ENCODE measurements at places on chromosomes 5 and 9. TPM values are rescaled to one million over a fixed set of nuclear protein-coding genes. Genes with fewer than 3 reads are reported as not detected.

IFNA21 gene
- not detected for total RNA-seq

PCDHAC1 gene
- total RNA-seq: 1.7 TPM

TMEM252 gene
- not detected for total RNA-seq

SLC46A2 gene
- not detected for total RNA-seq

ARID3C gene
- not detected for total RNA-seq

DNA sequence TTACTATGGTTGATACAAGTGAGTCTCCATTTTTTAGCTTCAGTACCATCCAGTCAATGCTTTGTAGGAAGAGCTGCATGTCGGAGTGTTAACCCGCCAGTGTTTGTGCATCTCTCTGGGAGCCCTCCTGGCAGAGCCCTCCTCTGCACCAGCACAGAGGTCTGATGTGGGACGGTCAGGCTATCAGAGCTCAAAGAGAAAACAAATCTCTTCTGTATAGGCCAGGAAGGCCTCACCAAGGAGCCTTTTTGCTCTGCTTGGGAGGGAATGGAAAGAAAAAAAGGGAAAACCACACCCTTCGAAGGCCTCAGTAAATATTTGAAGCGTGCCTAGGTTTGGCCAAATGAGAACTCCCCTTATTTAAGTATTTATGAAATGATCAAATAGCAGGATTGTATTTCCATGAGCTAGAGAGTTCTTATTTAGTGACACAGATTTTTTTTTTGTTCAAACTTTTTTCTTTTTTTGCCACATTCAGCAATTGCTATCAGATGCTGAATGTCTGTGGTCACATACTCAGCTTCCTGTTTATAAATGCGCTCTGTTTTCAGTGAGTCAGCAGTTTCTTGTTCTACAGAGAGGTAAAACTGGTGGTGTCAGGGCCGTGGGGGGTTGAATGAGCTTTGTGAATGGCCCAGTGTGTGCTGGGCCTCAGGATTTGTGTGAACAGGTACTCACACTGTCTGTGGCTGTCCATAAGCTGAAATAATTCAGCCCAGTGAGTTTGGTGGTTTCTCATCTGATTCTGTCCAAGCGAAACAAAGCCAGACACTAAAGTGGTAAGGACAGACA is 226.6 kb downstream of the SNX18 start:
- no peak overlapping the region for H3K27ac ChIP-seq
- H3K4me1 ChIP-seq: no peaks in the 10 kb centered on the region
- H3K4me3 ChIP-seq: no peak overlapping the region
- no peaks in the 10 kb centered on the region for H3K36me3 ChIP-seq

- peak within 1 kb of the TSS; percentile 59 for H3K4me3 ChIP-seq
- no peaks in the 10 kb centered on the region for H3K27me3 ChIP-seq
- no peaks in the 10 kb centered on the region for H3K36me3 ChIP-seq
- peak within 1 kb of the TSS; percentile 97 for H3K27ac ChIP-seq
- DNase-seq: peak; percentile 88
- peaks cover 27% of the 10 kb centered on the region for H3K4me1 ChIP-seq
Observed at GRCh38 chr9:37575921-37576721, at the start of gene FBXO10. Gene FBXO10 (minus strand): TSS chr9:37576380. CDS start chr9:37541768, 34,612 bp downstream.

DNA sequence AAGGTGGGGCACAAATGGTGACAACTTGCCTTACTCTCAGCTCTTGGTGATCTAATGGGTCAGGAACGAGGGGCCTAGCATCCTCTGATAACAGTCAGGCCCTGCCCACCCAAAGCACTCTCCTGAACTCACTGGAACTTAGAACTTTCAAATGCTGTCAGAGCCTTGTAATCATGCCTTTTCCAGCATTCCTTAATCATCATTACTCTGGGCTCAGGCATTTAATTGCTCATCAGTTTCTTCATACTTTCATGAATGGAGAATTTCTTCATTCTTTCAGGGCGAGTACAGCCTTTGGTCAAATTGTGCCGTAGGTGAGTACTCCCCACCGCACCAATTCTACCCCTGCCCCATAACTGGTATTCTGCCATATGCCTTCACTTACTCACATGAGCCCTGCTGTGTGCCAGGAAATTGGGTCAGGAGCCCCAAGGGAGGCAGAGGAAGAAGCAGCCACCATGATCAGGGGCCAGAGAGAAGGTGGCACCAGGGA is 30.2 kb upstream of the DUSP1 start:
- peak overlapping the region; percentile 87 for H3K27ac ChIP-seq
- H3K27me3 ChIP-seq: no peaks in the 10 kb centered on the region
- no peaks in the 10 kb centered on the region for H3K36me3 ChIP-seq
- DNase-seq: no peak
- H3K4me3 ChIP-seq: no peak overlapping the region

GRCh38 chr5:101425339-101425859 is 522.3 kb upstream of the ST8SIA4 start:
- no peak overlapping the region for H3K4me3 ChIP-seq
- no peaks in the 10 kb centered on the region for H3K4me1 ChIP-seq
- no peaks in the 10 kb centered on the region for H3K36me3 ChIP-seq

DNA sequence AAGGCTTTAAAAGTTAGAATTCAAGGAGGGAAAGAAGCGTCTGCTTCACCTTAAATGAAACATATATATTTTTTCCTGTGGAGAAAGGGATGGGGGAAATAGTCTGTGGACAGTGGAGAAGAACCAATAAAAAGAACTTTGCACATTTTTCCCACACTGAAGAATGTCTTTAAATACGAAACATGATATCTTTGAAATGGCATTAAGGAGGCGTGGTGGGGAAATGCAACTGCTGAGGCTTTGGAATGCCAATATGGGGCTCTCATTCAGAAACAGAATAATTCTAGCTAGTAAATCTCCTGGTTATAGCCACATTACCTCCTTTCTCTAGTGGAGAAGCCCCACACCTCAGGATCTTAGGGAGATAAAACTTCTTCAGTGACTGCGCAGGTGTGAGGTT is 46.8 kb downstream of the TNC start:
- H3K4me1 ChIP-seq: peaks cover 65% of the 10 kb centered on the region
- H3K4me3 ChIP-seq: no peak overlapping the region
- no peak overlapping the region for H3K27ac ChIP-seq
- peaks cover 62% of the 10 kb centered on the region for H3K36me3 ChIP-seq
- no peaks in the 10 kb centered on the region for H3K27me3 ChIP-seq

- peak overlapping the region; percentile 77 for H3K27ac ChIP-seq
- H3K36me3 ChIP-seq: no peaks in the 10 kb centered on the region
- no peak for DNase-seq
Observed at GRCh38 chr9:131422241-131422792, 28.4 kb downstream of the PRRC2B start.

Measured in sigmoid colon (tissue), 7 donors.